ENCODE measurements at places on chromosomes 5 and 9.

GRCh38 chr9:33619666-33620404 is 95.8 kb downstream of the ANKRD18B start:
- no peaks in the 10 kb centered on the region for H3K4me1 ChIP-seq
- H3K27ac ChIP-seq = peak overlapping the region; percentile 83
- DNase-seq = no peak
- peaks cover 2% of the 10 kb centered on the region for H3K27me3 ChIP-seq

- H3K36me3 ChIP-seq = no peaks in the 10 kb centered on the region
- H3K27ac ChIP-seq = no peak overlapping the region
- no peaks in the 10 kb centered on the region for H3K27me3 ChIP-seq
- H3K4me1 ChIP-seq = no peaks in the 10 kb centered on the region
- H3K4me3 ChIP-seq = no peak overlapping the region
These were observed 12.2 kb downstream of the SPINK1 start for GRCh38 chr5:147819261-147819770.

DNA sequence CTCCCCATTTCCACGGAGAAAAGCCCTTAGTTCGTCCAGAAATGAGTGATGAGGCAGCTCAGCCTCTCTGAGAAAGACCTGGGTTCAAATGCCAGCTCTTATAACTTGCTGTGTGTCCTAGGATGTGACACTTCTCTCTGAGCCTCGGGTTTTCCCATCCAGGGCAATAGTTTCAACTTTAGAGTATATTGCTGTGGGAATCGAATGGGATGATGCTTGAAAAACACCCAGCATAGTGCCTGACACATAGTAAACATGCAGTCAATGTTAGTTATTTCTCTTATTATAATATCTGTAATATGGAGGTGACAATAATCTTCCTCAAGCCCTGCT is 430 bp upstream of the MAPKAP1 start:
- peak overlapping the region; percentile 90 for H3K4me3 ChIP-seq
- no peaks in the 10 kb centered on the region for H3K36me3 ChIP-seq
- no peak for DNase-seq
- H3K27me3 ChIP-seq = no peaks in the 10 kb centered on the region

GRCh38 chr9:33025572-33026342 is 684 bp downstream of the DNAJA1 start:
- peak; percentile 84 for DNase-seq
- H3K36me3 ChIP-seq = peaks cover 10% of the 10 kb centered on the region
- H3K27ac ChIP-seq = peak overlapping the region; percentile 100
- H3K4me1 ChIP-seq = peaks cover 30% of the 10 kb centered on the region

GRCh38 chr5:73944581-73944980 is 318.6 kb downstream of the ARHGEF28 start:
- no peaks in the 10 kb centered on the region for H3K36me3 ChIP-seq
- no peaks in the 10 kb centered on the region for H3K27me3 ChIP-seq
- H3K4me1 ChIP-seq = peaks cover 13% of the 10 kb centered on the region
- H3K27ac ChIP-seq = no peak overlapping the region

- no peaks in the 10 kb centered on the region for H3K36me3 ChIP-seq
- no peak overlapping the region for H3K27ac ChIP-seq
- H3K4me1 ChIP-seq = no peaks in the 10 kb centered on the region
- H3K27me3 ChIP-seq = no peaks in the 10 kb centered on the region
- H3K4me3 ChIP-seq = no peak overlapping the region
These were observed 283.8 kb downstream of the PDE4D start for GRCh38 chr5:59609501-59610265.

DNA sequence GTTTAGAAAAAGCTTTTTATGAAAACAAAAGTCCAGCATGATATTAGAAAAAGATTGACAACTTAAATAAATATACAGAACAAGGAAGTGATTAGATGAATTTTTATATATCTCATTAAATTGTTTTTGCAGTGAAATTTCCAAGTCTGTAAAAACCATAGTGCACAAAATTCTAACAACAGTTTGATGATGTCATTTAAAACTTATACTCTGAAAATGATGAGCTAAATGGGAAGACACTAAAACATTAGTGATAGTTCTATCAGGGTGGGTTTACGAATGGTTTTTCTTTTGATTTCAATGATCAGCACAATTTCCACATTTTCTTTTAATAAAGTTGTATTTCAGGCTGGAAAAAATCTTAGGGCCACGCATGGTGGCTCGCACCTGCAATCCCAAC is 126.4 kb upstream of the GPR151 start:
- no peaks in the 10 kb centered on the region for H3K27me3 ChIP-seq
- DNase-seq = no peak
- no peaks in the 10 kb centered on the region for H3K36me3 ChIP-seq

DNA sequence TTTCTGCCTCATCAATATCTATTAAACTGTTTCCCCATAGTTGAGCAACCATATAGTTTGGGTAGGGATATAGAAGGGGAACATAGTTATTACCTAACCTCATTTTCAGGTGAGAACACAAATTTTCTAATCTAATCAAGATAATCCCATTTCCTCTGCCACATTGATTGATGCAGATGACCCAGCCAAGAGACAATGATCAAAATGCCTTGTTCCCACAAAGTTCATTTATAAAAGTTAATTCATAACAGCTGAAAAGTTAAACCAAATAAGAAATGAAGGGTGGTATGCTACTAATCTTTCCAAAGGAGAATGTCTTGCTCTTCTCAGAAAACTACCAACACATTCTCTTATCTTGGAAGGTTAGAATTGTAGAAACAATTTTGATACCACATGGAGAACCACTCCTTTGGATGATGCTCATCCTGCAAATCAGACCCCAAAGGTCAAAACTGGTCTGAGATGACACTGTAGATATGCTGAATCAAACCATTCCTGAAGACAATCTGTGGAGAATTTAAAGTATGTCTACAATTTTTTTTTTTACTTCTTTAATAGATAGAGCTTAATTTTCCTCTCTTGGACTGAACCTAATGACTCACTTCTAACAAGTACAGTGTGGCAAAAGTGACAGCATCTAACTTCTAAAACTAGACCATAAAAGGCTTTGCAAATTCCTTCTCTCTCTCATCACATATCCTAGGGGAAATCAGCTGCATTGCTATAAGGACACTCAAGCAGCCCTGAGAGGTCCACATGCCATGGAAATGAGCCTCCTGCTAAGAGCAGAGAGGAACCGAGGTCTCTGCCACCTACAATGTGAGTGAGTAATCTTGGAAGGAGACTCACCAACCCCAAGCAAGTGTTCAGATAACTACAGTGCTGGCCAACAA is 586.7 kb upstream of the TUSC1 start:
- no peaks in the 10 kb centered on the region for H3K27me3 ChIP-seq
- H3K4me1 ChIP-seq = no peaks in the 10 kb centered on the region
- no peak overlapping the region for H3K4me3 ChIP-seq
- H3K27ac ChIP-seq = no peak overlapping the region

- DNase-seq = no peak
- no peak overlapping the region for H3K4me3 ChIP-seq
- peaks cover 43% of the 10 kb centered on the region for H3K4me1 ChIP-seq
- H3K27me3 ChIP-seq = no peaks in the 10 kb centered on the region
- peaks cover 29% of the 10 kb centered on the region for H3K36me3 ChIP-seq
- H3K27ac ChIP-seq = no peak overlapping the region
These were observed 5.3 kb downstream of the ATOSB start for GRCh38 chr9:35110327-35110761.

- H3K4me1 ChIP-seq = peaks cover 4% of the 10 kb centered on the region
- DNase-seq = no peak
- H3K4me3 ChIP-seq = no peak overlapping the region
- no peaks in the 10 kb centered on the region for H3K36me3 ChIP-seq
- peaks cover 10% of the 10 kb centered on the region for H3K27me3 ChIP-seq
These were observed 134.0 kb downstream of the SLC1A3 start for GRCh38 chr5:36740259-36740898.

DNA sequence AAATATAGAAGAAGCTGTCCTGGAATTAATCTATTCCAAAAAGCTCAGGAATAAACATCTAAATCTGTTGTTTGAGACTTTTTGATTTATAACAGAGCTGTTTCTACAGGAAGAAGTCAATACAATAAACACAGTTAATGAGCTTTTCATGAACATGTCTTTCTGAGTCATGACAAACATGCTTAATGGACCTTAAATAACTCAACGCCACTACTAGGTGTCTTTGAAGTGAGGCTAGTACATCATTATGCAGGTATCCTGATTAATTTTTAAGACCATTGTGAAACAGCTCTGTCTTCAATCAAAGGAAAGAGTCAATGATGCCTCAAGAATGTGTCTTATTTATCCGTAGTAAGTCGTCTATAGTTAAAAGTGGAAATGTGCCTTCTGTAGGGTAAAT is 131.6 kb downstream of the GABRB2 start:
- H3K4me3 ChIP-seq = no peak overlapping the region
- no peak for DNase-seq
- no peak overlapping the region for H3K27ac ChIP-seq
- H3K4me1 ChIP-seq = no peaks in the 10 kb centered on the region
- no peaks in the 10 kb centered on the region for H3K27me3 ChIP-seq

GRCh38 chr5:17056141-17056631 is 120.1 kb upstream of the MYO10 start:
- DNase-seq = no peak
- no peaks in the 10 kb centered on the region for H3K4me1 ChIP-seq
- no peak overlapping the region for H3K27ac ChIP-seq
- H3K27me3 ChIP-seq = no peaks in the 10 kb centered on the region

GRCh38 chr9:120779227-120779626 is 14.0 kb downstream of the FBXW2 start:
- no peak for DNase-seq
- no peak overlapping the region for H3K4me3 ChIP-seq
- no peak overlapping the region for H3K27ac ChIP-seq
- no peaks in the 10 kb centered on the region for H3K27me3 ChIP-seq
- H3K4me1 ChIP-seq = no peaks in the 10 kb centered on the region

GRCh38 chr5:146920351-146920881 is 41.9 kb upstream of the PPP2R2B start:
- H3K4me1 ChIP-seq = no peaks in the 10 kb centered on the region
- H3K4me3 ChIP-seq = no peak overlapping the region
- no peak overlapping the region for H3K27ac ChIP-seq
- H3K36me3 ChIP-seq = no peaks in the 10 kb centered on the region
- no peaks in the 10 kb centered on the region for H3K27me3 ChIP-seq

- no peaks in the 10 kb centered on the region for H3K36me3 ChIP-seq
- peaks cover 16% of the 10 kb centered on the region for H3K4me1 ChIP-seq
- no peak overlapping the region for H3K27ac ChIP-seq
- no peak for DNase-seq
These were observed 1.6 kb upstream of the FOXD1 start for GRCh38 chr5:73450137-73450536.

- H3K27ac ChIP-seq = no peak overlapping the region
- DNase-seq = no peak
- no peaks in the 10 kb centered on the region for H3K4me1 ChIP-seq
- no peak overlapping the region for H3K4me3 ChIP-seq
- no peaks in the 10 kb centered on the region for H3K27me3 ChIP-seq
These were observed 282.0 kb downstream of the SPOCK1 start for GRCh38 chr5:137216976-137217598.

DNA sequence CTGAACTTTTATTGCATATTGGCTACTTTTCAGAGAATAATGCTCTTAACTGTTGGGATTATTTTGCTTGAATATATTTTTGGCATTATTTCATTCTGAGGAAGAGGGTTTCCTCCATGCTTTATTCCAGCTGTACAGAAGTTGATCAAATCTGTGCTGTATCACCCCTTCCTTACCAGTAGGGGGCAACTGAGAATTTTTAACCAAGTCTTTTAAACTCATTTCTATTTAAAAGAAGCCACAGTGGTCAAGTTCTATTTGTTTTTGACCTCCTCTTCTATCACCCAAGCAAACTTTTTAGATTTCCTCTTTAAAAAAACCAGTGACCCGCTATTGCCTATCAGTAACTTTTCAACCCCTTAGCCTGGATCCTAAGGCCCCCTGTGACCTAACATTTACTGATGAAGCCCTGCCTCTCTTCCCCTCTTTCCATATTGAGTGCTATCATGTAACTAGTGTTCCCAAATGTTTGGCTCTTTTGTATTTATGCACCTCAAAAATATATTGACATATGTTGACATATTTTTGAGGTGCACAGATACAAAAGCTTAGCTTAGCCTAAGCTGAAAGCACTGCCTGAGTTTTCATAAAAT is 80.6 kb downstream of the FBXO4 start:
- H3K27me3 ChIP-seq = no peaks in the 10 kb centered on the region
- no peaks in the 10 kb centered on the region for H3K4me1 ChIP-seq
- no peaks in the 10 kb centered on the region for H3K36me3 ChIP-seq
- H3K27ac ChIP-seq = no peak overlapping the region
- DNase-seq = no peak
- no peak overlapping the region for H3K4me3 ChIP-seq

DNA sequence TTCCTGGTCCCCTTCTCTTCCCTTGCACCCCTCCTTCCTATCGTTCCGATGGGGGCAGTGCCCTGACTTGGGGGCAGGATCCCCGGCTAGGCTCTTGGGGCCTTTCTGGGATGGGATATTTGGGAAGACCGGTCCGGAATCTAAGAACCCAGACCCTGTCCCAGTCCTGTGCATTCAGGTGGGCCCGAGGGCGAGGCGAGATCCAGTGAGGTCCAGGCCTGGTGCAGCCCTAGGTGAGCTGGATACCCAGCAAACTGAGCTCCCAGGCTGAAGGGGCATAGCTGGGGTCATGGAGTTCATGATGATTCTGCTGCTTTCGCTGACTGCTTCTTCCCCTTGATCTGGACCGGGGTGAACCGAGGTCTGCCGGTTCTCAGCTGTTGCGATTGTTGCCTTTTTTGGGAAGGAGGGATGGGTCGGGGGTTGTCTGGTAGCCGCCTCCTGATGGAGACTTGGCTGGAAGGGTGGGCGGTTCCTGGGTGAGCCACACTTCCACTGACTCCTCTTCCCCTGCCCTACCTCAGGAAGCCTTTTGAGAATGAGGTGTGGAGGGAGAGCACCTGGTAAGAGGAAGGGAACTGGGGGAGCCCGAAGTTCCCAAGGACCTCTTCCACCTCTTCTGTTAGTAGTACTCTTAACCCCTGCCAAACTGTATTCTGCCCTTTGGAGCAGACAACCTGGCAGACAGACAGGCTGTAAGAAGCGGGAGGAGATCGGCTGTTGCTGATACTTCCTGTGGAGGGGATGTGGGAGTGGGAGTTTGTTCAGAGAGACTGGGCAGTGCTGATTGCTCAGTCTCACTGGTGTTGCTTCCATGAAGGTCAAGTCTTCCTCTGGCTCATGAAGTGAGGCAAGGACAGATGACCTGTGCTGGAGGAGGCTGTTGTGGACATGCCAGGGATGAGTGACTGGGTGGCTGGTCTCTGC is 1.0 kb downstream of the LRRC8A start:
- no peak for DNase-seq
- peak overlapping the region; percentile 92 for H3K4me3 ChIP-seq
- peaks cover 7% of the 10 kb centered on the region for H3K4me1 ChIP-seq
- peak overlapping the region; percentile 77 for H3K27ac ChIP-seq
- H3K36me3 ChIP-seq = peaks cover 14% of the 10 kb centered on the region
- no peaks in the 10 kb centered on the region for H3K27me3 ChIP-seq

GRCh38 chr9:87393706-87394230 is 103.9 kb upstream of the DAPK1 start:
- no peaks in the 10 kb centered on the region for H3K36me3 ChIP-seq
- H3K4me1 ChIP-seq = no peaks in the 10 kb centered on the region
- no peaks in the 10 kb centered on the region for H3K27me3 ChIP-seq
- H3K27ac ChIP-seq = no peak overlapping the region
- H3K4me3 ChIP-seq = no peak overlapping the region

GRCh38 chr5:59260973-59261372 is 632.6 kb downstream of the PDE4D start:
- no peaks in the 10 kb centered on the region for H3K4me1 ChIP-seq
- no peak for DNase-seq
- H3K27me3 ChIP-seq = no peaks in the 10 kb centered on the region
- H3K27ac ChIP-seq = no peak overlapping the region

GRCh38 chr9:1013021-1013420 is 36.6 kb downstream of the DMRT3 start:
- H3K4me1 ChIP-seq = no peaks in the 10 kb centered on the region
- no peaks in the 10 kb centered on the region for H3K27me3 ChIP-seq
- H3K36me3 ChIP-seq = no peaks in the 10 kb centered on the region

GRCh38 chr5:10836986-10837385 is 76.0 kb upstream of the DAP start:
- no peaks in the 10 kb centered on the region for H3K27me3 ChIP-seq
- H3K27ac ChIP-seq = no peak overlapping the region
- no peak overlapping the region for H3K4me3 ChIP-seq

Data from thymus (tissue), 14 donors.